NCI-H1694 (cell line): ENCODE measurements at places on chromosomes 12 and 14.

GRCh38 chr12:95429172-95429510 lies 44.8 kb upstream of the METAP2 start:
- no peak for DNase-seq

- no peak for DNase-seq
These were observed 42.1 kb downstream of the KCNMB4 start for GRCh38 chr12:70408004-70408790.

GRCh38 chr12:1845886-1846285 lies 25.5 kb downstream of the LRTM2 start:
- DNase-seq, result no peak

- no peak for DNase-seq
These were observed 45.3 kb upstream of the OXA1L start for GRCh38 chr14:22721213-22721612.

- no peak for DNase-seq
These were observed 1.2 kb upstream of the MED13L start for GRCh38 chr12:116278667-116279066.

DNA sequence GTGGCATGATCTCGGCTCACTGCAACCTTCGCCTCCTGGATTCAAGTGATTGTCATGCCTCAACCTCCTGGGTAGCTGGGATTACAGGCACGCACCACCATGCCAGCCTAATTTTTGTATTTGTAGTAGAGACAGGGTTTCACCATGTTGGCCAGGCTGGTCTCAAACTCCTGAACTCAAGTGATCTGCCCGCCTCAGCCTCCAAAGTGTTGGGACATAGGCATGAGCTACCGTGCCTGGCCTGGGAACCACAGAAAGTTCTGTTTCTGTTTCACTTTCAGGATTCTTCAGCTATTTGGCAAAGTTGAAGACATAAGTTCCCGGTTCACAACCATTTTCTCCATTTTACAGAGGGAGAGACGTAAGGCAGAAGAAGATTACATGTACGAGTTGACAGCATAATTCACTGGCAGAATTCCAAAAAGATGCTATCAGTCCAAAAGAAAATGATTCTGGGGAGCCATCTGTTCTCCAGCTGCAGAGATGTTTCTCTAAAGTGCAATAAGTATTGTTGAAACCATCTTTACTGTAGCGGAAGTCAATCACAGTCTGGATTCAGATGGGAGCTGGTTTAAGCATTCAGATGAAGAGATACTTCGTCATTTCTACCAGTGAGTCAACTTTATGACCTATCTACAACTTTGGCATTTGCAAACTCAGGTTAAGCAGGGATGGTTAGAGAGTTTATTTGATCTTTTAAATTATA lies 8.1 kb upstream of the RNF34 start:
- DNase-seq, result no peak

DNA sequence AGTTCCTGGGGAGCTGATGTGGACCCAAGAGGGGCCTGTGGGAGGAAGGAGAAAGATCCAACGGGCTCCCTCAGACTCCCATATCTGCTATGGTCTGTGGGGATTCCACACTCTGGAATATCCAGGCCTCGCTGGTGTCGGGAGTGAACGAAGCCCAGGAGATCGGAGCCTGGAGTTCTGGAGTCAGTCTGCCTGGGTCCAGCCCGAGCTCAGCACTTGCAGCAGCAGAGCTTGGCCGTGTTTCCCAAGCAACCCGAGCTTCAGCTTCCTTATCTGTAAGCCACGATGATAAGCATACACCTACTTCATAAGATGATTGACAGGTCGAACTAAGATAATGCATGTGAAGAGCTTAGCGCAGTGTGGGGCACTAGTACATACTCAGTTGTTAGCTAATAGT lies 10.1 kb downstream of the LTBP2 start:
- no peak for DNase-seq

DNA sequence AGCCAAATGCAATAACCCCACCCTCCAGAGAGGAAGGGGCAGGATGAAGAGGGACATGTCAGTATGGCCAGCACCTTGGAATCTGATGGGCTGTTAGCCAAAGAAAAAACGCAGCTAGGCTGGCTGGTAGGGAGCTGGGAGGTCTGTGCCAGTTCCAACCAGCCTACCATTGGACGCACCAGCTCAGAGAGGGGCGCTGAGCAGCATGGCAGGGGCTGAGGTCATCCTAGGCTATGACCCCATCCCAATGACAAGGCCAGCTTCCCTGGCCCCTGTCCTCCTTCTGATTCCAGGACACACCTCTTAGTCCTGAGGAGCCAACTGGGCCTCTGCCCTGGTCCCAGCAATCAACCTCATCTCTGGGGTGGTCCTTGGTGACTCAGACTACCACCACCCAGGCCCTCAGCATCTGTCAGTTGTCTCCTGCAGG lies 12.2 kb downstream of the ACTN1 start:
- no peak for DNase-seq

DNA sequence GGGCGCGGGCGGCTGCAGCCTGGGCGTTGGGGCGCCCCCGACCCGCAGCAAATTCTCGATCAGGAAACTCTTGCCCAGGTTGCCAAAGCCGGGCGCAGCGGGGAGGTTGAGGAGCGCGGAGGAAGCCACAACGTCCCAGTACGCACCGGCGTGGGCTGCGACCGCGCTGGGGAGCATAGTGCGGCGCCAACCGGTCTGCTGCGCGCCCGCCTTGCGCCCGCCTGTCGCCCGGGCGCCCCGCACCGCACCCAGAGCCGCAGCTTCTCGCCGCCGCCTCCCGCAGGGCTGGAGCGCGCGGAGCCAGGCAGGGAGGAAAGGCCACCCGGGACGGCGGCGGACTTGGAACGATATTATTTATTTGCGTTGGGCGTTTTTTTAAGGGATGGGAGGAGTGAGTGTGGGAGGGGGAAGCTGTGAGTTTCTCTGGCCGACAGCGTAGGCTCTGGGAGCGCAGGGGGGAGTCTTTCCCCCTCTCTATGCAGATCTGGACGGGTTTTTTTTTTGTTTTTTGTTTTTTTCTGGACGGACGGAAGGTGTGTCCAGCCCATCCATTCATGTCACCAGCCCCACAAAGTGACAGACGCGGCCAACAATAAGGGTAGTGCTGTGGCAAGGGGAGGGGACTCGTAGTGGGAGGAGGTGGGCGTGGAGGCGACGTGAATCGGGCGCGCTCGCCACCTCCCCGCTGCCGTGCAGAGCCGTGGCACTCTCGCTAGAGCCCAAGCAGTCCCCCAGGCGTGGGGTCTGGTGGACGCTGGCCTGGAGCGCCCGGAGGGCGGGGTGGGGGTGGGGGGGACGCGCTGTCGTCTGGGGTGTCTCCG lies at the start of gene DBX2:
DBX2 (minus strand) TSS at position 349 of the 821 bp plus-strand sequence; CDS start at position 177, 172 bp downstream.
- peak; percentile 24 for DNase-seq

- no peak for DNase-seq
These were observed 703 bp downstream of the HIGD1C start for GRCh38 chr12:50953047-50953446.

GRCh38 chr14:38958589-38958988 lies 144.4 kb downstream of the SEC23A start:
- DNase-seq, result no peak

DNA sequence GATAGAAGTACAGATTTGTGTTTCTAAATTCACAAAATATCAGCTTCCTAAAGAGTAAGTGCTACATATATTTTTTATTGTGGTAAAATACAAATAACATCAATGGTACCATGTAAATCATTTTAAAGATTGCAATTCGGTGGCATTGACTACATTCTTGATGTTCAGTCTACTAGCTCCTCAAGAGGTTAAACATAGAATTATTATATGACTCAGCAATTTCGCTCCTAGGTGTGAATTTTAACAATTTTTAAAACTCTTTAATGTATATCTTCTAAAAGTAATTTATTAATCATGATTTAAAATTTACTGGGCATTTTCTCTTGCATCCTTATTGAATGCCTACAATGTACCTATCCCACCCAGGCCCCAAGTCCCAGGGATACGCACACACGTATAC lies 29.8 kb upstream of the OAS1 start:
- no peak for DNase-seq

- no peak for DNase-seq
These were observed 24.1 kb upstream of the CMKLR1 start for GRCh38 chr12:108363165-108363564.

DNA sequence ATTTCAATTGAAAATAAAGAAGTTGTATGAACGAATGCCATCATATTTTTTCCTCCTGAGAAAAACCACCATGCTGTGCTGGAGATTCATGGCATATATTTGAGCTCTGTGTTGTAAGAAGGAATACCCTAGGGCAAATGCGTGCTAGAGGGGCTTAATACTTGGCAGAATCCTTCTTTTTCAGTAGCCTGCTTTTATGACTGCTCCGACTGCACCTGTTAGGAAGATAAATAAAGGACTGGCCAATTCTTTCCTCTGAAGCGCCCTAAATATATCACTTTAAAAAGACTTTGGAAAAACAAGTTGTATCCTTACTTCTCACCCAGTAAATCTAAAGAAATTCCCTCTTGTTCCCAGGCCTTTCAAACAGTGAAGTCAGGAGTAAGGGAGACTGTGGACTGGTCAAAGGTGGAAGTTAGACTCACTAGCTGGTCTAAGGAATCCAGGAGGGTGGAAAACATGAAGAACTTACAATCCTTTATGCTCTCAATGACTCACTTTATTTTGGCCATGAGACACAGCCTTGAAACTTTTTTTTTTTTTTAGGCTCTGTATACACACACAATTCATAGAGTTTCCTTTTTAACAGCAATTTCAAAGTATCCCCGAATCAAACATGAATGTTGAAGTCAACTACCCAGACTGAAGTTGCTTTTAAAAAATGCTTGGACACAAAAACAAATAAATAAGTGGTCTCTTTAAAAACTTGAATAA lies 5.2 kb downstream of the MYBPC1 start:
- DNase-seq, result no peak

DNA sequence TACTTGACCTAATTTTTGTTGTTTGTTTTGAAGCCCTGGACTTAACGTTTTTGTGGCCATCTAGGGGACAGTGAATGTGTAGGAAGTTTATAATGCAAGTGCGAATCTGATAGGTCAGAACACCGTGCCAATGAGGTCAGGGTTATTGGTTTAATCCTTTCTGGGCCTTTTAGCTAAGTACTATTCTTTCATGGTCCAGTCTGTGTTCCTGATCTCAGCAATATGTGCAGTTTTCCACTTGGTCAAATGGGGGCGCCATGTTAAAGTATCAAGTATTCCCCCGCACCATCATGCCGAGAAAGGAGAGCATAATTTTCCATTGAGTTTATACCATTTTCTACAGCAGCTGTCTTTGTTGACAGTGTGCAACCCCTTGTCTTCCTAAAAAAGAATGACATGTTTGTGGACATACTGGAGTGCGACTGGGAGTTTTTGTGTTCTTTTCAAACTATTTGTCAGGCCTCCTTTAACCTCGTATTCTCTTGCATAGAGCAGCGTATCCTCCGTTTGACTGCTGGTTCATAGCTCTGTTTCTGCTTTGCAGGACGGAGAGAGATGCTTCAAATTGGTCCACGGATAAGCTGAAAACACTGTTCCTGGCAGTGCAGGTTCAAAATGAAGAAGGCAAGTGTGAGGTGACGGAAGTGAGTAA lies 1.3 kb downstream of the AHSA1 start:
- DNase-seq, result peak; percentile 98

DNA sequence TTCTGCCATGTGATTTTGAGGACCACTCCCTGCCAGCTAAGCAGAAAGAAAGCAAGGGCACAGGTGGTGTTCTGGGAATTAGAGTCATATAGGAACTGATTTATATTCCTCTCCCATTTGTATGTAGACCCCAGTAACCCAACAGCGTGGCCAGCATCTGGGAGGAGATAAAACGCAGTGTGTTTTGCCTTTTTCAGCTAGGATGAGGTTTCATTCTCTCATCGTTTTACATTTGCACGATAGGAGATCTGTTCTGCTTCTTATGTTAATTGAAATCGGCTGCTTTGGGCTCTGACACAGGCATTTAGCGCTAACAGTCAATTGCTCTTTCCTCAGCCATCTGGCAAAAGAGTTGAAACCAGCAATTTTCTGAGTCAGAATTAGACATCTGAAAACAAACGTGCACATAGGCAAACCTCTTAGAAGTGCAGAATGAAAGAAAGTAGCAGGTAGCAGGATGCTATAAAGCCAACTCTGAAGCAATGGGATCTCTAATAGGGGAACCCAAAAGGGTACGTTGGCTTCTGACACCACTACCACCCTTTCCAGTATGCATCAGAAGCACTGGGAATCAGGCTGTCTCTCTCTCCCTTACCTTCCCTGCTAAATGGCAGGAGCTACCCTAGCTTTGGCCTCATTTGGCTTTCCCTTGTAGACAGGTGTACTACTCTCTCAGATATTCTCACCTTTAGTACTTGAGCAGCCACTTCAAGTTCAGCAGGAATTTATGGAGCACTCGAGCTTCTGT lies 219.1 kb downstream of the PHLDA1 start:
- peak; percentile 80 for DNase-seq

DNA sequence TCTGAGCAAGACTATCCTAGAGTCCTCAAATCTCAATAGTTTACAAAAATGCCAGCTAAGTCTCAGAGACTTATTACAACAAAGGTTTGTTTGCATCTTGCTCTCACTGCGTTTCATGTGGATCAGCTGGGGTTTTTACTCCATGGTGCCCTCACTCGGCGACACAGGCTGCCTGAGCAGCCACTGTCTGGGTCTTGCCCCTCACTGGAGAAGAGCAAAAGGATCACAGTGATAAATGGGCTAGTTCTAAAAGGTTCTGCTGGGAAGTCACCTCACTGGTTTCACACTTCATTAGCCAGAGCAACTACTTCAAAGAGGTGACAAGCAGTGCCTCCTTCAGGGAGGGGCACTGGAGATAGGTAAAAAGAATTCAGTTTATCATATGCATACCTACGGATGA lies 392.0 kb downstream of the RPL10L start:
- DNase-seq, result no peak

DNA sequence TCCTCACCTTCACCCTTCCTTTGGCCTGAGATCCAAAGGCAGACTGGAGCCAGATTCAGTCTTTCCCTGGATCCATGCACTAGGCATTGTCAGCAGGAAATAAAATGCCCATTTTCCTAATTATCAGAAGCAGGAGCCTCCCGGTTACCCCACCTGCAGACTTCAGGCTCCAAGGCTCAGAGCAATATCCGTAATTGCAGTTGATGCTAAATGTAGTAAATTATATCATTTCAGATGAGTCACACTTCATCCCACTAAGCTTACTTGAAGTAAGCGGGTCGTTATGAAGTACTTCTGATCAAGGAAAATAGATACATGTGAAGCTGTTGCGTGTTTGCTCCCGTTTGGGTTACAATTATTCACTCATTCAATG lies 110.7 kb upstream of the SFSWAP start:
- DNase-seq, result no peak

- no peak for DNase-seq
These were observed 1702.6 kb upstream of the FLRT2 start for GRCh38 chr14:83827383-83827782.

DNA sequence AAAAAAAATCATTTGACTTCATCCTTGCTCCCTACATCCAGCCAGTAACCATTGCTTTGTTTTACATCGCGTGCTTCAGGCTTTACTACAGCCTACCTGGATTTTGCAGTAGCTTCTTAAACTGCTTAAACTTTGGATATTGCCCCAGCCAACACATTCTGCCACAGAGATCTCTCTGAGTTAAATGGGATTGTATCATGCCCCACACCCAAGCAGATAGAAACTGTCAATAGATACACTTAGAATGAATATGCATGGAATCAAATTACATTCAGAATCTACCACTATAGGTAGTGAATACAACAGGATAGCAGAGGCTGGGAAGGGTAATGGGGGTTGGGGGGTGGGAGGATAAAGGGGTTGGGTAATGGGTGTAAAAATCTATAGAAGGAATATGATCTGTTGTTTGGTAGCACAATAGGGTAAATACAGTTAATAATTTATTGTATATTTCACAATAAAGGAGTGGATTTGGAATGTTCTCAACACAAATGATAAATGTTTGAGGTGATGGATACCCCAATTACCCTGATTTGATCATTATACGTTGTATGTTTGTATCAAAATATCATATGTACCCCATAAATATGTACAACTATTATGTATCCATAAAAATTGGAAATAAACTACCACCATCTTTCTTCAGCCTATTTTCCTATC lies 2.7 kb upstream of the MYRFL start:
- DNase-seq, result no peak
